ENCODE measurements at places on chromosomes 3 and 15.

GRCh38 chr3:150956376-150956775 is 16.2 kb downstream of the CLRN1 start:
- DNase-seq = no peak

DNA sequence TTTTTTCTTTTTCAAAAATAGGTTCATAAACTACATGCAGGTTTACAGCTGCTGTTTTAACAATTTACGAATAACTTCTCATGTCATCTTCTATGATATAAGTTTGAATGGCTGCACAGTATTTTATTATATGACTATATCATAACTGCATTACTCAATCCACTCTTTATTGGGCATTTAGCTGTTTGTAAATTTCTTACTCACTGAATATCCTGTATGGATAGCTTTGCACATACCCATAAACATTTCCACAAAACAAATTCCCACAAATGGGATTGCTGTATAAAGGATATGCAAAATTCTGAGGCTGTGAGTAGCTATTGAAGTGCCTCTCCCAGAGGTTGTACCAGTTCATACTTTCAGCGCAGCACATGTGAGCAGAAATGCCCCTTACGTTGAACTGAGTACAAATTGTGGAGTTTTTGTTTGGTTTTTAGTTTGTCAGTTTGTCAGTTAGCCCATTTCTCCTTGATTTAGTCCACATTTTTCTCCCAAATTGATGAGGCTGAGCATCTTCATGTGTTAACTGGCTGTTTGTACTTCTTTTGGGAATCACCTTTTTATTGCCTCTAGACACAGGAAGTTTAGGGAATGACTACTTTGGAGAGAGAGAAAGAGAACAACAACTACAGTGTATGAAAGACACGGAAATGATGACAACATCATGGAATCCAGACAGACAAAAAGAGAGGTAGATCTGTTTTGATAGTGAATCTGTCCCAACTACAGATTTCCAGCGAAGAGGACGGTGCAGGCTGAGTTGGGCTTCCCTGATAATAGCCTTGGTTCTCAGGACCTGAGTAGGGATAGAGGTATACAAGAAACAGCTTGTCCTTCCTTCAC is 24.8 kb downstream of the TTC23 start:
- no peak for DNase-seq

- DNase-seq = no peak
Measured at GRCh38 chr3:194935061-194935460, 249.4 kb downstream of the FAM43A start.

- no peak for DNase-seq
Measured at GRCh38 chr15:52657338-52657737, 21.9 kb downstream of the ATOSA start.

- no peak for DNase-seq
Measured at GRCh38 chr3:176755552-176755951, 441.7 kb downstream of the TBL1XR1 start.

- peak; percentile 77 for DNase-seq
Measured at GRCh38 chr3:37221407-37221806, 47.0 kb upstream of the LRRFIP2 start.

DNA sequence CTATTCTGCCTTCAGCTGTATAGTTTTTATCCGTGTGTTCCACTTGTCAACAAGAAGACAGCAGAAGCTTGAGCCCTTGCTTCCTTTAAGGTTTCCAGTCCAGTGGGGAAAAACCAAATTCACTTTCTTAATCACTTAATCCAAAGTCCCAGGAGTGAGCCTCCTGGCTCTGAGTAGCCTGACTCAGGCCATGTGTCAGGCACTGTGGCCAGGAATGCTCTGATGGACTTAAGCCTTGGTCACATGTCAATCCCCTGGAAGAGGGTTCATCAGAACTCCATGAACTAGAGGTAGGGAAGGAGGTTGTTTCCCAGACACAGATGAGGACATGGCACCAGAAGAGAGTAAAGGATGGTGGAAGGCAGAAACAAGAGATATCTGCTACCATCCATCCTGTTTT is 8.8 kb downstream of the VIPR1 start:
- no peak for DNase-seq

GRCh38 chr3:180678231-180678630 is 1.1 kb downstream of the CCDC39 start:
- no peak for DNase-seq

DNA sequence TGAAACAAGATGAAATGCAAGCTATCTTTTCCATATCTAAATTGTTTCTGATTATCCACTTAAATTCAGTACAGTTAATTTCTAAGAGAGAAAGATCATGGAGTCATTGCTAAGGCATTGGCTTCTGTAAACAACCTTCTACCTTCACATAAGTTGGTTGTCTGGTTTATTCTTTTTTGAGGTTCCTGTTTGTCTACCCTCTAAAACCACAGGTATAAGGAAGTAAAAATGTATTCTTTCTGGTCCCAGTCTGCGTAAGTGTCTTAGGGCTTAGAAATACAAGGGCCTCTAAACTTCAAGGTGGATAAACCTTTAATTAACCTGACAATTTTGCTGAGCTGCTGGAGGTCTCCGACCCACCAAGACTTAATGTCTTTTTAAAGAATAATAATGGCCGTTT is 3.6 kb upstream of the ATOSA start:
- no peak for DNase-seq

DNA sequence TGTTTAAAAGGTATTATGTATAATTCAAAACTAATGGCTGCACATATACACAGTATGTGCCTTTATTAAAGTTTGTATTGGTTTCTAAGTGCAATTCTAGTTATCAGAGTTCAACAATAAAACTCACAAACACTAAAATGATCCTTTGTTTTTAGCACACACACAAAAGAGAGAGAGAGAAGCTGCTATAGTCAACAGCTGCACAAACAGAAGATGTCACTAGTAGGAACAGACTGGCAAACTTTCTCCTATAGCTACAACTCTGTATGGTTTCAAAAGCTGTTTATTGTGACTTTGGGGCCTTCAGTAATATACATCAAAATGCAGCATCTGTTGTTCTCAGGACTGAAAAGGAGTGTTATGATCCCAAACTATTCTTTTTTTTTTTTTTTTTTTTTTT is 6.1 kb downstream of the SECISBP2L start:
- no peak for DNase-seq

DNA sequence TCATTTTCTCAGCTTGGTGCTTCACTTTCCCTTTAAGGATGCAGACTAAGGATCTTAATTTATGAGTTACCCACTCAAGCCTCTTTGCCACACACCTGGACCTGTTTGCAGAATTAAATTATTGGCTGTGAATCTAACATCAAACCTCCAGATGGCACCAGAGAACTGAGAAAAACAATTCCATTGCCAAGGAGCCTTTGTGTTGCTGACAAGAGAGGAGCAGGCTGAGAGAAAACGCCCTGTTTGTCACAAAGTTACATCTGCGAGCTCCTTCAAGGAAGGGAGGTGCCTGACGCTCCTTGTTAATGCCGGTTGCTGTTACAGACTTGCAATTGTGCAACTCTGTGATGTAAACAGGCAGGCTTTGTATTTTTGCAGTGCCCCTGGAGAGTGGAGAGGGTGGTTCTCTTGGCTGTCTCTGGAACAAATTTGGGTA is 36.3 kb upstream of the TMC3 start:
- peak; percentile 9 for DNase-seq

GRCh38 chr3:41193794-41194539 is 5.3 kb upstream of the CTNNB1 start:
- DNase-seq = no peak

DNA sequence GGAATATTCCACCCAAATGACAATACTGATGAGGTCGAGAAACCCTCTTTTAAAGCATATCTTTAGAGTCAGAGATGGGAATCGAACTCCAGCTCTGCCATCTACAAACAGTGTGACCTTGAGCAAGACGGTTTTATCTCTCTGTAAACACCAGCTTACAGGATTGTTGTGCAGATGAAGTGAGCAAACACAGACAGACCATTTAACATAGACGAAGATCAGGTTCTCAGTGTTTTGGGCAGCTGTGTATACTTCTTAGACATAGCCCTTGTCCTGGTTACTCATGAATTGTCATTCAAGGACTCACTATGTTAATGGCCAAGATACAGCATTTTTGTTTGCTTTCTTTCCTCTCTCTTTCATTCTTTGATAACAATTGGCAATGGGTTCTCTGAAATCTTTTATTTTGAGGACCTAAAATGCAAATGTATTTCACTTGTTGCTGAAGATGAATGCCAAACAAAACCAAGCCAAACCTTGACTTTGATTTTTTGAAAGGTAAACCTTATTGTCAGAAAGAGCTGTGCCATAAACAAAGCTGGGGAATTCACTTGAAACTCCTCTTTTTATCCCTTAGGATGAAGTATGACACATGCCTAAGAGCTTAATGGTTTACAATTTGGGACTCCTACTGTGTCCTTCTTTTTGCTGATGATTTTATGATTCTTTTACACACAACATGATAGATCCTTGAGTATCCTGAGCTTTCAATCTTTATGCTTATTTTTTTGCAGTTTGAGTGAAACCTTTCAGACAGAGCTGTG is 250.0 kb upstream of the PDZRN3 start:
- DNase-seq = no peak

GRCh38 chr3:52006017-52006819 is 10.5 kb upstream of the RPL29 start:
- no peak for DNase-seq

- peak; percentile 16 for DNase-seq
Measured at GRCh38 chr3:143970773-143971358, 757 bp upstream of the DIPK2A start.

- DNase-seq = peak; percentile 70
Measured at GRCh38 chr3:51953445-51953844, 1.7 kb upstream of the GPR62 start.

GRCh38 chr3:148582126-148582525 is 115.6 kb upstream of the AGTR1 start:
- no peak for DNase-seq

- DNase-seq = no peak
Measured at GRCh38 chr3:81468391-81468790, 293.1 kb downstream of the GBE1 start.

DNA sequence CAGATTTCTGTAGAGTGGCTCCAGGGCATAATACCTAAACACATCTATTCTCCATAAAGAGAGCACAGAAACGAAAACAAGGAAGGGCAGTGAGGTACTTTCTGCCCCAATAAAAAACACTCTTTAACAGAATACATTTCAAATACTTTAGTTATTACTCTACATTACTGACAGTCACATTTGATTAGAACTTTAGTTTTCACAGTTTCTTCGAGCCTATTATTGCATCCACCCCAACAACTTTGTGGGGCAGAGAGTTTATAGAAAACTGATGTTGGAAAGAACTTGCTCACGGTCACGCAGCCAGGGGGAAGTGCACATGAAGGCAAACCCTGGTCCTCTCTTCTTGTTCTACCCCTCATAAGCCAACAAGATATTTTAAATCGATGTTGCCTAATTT is 9.0 kb downstream of the VPS39 start:
- DNase-seq = no peak

DNA sequence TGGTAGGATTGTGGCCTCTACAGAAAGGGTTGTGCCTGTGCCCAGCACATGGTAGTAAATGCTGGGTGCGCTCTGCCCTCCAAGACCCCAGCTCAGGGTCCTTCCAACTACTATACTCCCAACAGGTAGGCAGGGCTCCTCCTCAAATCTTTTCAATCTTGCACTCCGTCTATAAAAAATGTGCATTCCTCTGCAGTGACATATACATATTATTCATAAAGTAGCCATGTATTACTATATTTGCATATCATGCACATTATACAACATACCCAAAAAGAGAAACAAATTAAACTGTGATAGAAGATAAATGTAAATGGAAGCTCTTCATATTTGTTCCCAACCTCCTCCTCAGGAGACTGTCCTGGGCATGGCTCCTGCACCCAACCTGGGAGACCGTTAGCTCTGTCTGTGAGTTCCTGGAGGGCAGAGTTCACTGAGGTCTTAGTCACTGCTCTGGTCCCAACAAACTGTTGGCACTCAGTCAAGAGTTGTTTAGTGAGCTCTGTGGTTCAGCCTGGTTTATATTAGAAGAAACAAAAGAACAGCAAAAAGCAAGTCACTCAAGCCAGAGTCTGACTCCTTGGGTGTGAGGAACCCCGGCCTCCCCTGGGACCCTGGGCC is 47.7 kb upstream of the GRIP2 start:
- DNase-seq = peak; percentile 91

DNA sequence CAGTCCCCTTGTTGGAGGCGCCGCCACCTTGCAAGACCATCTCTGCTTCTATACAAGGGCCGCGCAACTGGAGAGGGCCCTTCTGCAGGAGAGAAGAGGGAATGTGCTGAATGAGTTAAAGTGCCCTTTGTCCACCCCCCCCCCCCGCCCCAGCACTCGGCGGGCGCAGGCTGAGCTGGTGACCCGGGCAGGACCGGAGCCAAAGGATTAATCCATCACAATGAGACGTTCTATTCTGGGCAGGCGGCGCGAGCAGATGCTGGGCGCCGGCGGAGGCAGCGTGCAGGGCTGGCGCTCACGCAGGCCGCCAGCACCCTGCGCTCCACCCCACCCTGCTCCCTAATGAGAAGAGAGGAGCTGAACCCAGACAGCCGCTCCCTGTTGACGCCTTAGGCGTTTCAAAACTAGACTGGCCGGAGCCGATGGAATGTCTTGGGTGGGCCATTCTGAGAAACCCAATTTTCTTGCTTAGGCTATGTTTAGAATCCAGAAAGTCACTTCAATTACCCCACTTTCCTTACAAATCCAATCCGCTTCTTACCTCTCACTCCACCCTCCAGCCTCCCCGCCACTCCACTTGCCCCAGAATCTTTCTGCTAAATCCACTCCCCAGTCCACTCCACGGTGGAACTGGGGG is 32.9 kb downstream of the GJD2 start:
- DNase-seq = peak; percentile 81

DNA sequence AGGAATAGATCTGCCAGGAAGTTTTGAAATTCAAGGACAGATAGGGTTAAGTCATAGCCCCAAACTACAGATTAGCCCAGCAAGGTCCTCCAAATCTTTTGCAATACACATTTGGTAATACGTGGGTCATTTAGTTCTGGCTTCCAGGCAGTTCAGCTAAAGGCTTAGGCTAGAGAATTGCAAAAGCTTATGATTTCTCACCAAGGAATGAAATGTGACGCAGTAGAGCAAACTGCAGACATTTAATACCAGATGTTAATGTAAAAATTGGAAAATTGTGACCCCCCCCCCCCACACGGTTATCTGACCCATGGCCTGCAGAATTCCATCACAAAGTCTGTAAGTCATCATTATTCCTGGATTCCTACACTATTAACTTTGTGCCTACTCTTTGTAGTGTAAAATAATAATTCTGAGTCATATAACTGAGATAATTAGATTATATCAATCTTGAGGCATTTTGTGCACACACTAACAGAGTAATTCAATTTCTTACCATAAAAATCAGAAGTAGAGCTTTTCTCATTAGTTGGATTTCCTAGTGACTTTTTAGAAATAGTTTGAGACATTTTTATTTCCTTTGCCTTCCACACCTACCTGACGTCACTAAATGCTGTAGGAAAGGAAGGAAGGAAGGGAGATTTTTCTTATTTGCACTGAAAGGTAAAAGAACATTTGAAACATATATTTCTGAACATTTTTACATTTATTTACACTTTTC is 235.2 kb downstream of the DTWD1 start:
- DNase-seq = no peak

GRCh38 chr3:112111785-112112402 is 21.2 kb downstream of the GCSAM start:
- peak; percentile 31 for DNase-seq

GRCh38 chr15:92883163-92883875 is 16.8 kb upstream of the CHD2 start:
- no peak for DNase-seq

GRCh38 chr3:72285502-72285901 is 500.6 kb upstream of the PROK2 start:
- no peak for DNase-seq
